ENCODE measurements at places on chromosomes 3 and 15.

- no peak for DNase-seq
These were observed 99.6 kb downstream of the RPLP1 start for GRCh38 chr15:69552057-69552815.

- DNase-seq = peak; percentile 54
These were observed 229.9 kb downstream of the THRB start for GRCh38 chr3:24264748-24265158.

DNA sequence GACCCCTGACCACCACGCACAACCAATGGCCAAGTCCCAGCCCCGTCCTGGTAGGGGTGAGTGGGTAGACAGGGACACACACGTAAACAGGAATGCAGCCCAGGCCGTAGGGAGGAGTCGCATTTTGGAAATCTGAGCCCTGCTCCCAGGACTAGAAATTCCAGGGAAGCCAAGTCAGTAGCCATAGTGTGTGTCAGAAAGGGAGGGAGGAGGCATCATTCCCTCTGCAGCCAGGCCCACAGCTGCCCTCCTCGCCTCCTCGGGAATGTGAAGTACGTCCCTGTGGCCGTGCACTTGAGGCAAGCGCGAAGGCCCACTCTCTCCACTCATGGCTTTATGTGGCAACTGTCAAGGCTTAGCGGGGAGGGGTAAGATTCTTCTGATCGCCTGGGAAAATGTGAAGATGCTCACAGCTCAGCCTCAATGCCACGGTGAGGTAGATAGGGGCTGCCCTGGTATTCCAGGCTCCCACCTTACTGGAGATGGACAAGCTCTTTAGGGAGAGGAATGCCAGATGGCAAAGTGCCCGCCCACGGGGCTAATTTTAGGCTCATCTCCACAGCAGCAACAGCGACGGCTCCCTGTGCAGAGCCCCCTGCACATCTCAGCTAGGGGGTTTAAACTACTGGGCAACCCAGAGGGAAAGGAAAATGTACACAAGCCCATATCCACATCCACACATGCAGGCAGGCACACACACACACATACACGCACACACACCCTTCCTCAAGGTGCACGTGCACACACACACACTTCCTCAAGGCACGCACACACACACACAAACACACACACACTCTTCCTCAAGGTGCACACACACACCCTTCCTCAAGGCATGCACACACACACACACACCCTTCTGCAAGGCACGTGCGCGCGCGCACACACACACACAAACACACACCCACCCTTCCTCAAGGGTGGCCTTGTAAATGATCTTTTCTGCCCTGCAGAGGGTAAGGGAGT, 65.5 kb downstream of the ADCY5 start:
- peak; percentile 37 for DNase-seq

DNA sequence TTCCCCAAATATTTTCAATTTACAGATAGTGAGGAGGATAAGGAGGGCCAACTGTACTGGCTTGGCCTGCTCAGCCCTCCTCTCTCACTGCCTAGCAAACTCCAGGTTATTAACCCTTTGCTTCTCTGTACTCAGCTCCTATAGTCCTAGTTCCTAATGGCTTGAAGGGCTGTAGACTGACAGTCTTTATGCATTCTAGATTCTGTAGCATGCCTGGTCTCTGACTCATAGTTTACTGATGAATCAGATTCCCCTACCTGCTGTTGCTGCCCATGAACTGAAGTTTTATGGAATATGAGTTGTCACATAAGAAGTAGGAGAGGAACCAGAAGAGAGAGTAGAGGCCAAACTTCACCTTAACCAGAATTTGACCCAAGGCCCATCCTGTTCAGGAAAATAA, 27.1 kb upstream of the MAP3K13 start:
- DNase-seq = peak; percentile 65

- DNase-seq = peak; percentile 88
These were observed 22.9 kb downstream of the FYCO1 start for GRCh38 chr3:45972534-45973402.

GRCh38 chr3:84487296-84487695, 471.5 kb upstream of the CADM2 start:
- DNase-seq = no peak

DNA sequence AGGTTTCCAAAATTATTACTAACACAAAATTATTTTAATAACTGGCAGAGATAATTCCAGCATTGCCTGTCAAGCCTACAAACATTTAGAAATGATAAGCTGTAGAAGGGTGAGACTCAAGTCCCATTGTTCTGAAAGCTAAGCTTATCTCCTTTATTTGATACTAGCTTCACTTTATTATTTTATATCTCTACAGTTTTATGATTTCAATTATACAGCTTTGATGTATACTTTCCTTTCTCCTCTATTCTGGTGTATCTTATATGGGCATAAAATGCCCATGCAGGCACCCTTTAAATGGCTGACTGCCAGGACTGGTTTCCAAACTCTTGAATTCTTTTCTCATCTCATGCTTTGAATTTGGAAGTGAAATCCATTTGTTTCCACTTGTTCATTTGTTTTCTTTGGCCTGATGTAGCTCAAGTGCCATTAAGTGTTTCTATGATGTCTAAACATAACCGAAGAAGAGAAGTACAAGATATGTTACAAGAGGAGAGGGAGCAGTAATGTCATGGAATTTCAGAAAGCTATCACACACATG, 372.1 kb upstream of the ARHGEF26 start:
- no peak for DNase-seq

DNA sequence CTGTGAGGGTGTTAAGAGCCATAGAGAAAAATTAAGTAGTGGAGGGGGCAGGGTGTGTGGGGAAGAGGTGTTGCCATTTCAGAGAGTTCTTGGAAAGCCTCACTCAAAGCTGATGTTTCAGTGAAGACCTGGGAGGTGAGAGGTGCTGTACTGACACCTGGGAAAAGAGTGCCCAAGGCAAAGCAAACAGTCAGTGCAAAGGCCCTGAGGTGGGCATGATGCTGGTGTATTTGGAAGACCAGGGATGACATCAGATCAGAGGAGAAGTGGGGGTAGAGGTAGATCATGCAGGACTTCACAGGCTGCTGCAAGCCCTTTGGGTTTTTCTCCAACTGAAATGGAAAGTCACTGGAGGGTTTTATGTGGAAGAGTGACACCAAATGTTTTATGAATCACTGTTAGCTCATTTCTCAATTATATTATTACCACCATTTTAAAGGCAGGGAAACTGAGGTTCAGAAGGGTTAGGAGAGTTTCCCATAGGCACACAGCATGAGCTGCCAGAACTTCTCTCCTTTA, 42.8 kb upstream of the SMAD3 start:
- no peak for DNase-seq

- no peak for DNase-seq
These were observed 40.4 kb upstream of the PRICKLE2 start for GRCh38 chr3:64265646-64266045.

DNA sequence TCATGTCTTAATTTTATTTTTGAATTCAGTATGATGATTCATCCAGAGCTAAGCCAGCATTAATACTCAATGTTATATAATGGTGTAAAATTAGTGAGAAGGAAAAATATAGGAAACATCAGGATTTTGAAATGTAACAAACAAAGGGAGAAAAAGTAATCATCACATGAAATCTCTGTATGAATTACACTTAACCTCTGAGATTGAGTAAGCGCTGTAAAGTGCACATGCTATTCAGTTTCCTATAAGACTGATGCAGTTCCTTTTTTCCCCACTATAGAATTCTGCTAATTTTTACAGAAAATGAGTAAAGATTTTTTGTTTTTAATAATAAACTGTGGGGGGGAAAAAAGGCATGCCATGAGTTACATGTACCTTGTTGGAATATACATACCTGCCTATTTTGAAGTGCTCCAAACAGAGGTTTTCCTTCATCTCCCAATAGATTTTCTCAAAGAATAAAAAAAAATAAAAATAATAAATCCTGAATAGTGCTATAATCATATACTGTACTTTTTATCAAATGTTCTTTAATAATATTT, 64.0 kb upstream of the TTBK2 start:
- no peak for DNase-seq

- DNase-seq = no peak
These were observed 193.1 kb downstream of the OTOL1 start for GRCh38 chr3:161689584-161690298.

DNA sequence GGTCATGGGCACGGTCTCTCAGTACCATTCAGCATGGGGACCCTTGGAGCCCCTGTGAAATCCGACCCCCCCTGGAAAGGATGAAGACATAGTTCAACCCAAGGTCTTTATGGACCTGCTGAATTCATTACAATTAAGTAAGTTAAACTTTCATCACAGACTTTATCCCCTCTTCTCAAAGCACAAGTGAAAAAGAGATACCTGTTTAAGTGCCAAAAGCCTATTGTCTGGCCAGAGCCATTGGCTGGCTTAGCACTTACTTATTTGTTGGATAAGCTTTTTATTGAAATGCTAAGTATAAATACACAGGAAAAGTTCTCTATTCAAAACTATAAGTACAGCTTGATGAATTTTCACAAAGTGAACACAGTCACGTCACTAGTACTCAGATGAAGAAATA, 128.4 kb upstream of the NR2E3 start:
- no peak for DNase-seq

DNA sequence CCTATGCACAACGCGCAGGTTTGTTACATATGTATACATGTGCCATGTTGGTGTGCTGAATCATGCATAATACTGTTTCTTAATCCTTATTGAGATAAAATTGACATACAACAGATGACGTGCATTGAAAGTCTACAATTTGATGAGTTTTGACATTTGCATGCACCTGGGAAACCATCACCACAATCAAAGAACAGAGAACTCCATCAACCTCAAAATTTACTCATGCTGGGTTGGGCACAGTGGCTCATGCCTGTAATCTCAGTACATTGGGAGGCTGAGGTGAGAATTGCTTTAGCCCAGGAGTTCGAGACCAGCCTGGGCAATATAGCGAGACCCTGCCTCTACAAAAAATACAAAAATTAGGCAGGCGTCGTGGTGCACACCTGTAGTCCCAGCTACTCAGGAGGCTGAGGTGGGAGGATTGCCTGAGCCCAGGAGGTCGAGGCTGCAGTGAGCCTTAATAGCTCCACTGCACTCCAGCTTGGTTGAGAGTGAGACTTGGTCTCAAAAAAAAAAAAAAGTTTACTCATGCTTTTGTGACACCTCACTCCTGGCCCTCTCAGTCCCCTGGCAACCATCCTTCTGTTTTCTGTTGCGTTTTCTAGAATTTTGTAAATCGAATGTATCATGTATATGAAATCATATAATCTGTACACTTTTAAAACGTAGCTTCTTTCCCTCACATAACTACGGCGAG, 56.6 kb downstream of the BHLHE40 start:
- DNase-seq = no peak

DNA sequence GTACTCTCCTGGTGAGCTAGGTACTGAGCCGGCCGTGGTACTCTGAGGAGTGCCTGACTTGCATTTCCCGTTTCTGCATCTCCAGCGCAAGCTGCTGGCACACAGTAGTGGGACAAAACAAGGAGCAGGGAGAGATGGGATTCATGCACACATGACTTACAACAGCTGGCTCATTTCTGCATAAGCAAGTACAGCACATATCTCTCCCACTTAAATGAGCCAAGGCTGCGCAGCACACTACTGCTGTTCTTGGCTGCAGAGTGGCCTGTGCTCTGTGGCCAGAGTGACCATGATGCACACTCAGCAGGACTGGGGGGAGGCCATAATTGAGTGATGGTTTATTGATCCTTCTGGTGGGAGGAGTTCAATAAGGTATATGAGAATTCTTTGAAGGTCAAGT, 59.2 kb upstream of the ABHD17C start:
- no peak for DNase-seq

GRCh38 chr3:14503033-14503705, 37.0 kb downstream of the GRIP2 start:
- no peak for DNase-seq

- DNase-seq = peak; percentile 87
These were observed 43.4 kb upstream of the LMCD1 start for GRCh38 chr3:8458238-8458661.

- no peak for DNase-seq
These were observed 3.2 kb downstream of the NEIL1 start for GRCh38 chr15:75349851-75350588.

- no peak for DNase-seq
These were observed 19.0 kb upstream of the CSTA start for GRCh38 chr3:122305818-122306621.

GRCh38 chr15:38854506-38854905, 289.9 kb upstream of the RASGRP1 start:
- DNase-seq = no peak

DNA sequence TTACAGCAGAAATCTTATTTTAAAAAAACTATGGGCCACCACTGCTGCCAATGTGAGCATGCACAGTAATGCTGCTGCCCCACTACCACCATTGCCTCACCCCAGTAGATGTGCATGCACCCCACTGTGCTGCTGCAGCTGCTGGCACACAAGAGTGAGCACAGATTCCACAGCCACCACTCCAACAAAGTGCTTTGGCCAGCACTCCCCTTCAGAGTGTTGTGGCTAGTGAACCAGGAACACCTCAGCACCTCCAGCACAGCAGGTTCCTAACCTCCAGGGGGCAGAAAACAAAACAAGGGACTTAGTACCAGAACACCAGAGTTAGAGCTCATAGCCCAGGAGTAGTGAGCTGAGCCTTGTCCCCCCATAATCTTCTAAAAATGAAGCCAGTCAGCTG, 629.6 kb downstream of the PYDC2 start:
- peak; percentile 31 for DNase-seq

DNA sequence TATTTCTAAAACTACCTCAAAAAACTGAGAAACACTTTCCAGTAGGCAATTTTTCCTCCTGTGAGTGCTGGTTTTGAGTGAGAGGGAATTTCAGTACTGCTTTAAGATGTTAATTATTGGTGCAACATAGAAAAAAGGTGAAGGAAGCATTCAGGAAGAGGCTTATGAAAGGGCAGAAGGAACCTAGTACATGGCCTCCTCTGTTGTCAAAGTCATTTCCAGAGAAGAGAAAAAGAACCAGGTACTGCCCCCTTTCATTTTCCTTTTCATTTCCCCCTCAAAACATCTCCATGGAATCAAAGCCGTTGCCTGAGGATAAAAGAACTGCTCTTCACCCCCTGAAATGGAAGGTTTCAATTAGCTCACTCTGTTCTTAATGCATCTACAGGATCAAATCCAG, 19.8 kb downstream of the RARRES1 start:
- no peak for DNase-seq

GRCh38 chr15:58761010-58761388, 10.1 kb upstream of the MINDY2 start:
- DNase-seq = no peak

DNA sequence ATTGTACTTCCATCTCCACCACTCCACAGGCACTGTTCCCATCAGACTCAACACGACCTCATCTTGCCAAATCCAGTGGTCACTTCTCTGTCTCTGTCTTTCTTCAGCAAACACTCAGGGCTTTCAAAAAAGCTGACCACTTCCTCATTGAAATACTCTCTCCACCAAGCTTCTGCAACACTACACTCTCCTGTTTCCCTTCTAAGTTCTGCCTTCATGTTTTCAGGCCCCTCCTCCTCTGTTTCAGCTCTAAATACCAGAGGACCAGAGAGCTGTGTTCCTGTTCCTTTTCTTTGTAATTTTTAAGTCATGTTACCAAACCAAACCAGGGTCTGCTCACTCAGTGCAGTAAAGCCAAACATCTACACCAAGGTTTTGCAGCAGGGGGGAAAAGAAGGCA, 33.8 kb upstream of the ACP3 start:
- peak; percentile 6 for DNase-seq

Measured in fibroblast of upper back skin (primary cell).